ENCODE measurements at places on chromosomes 7 and 10.

- no peak for DNase-seq
Measured at GRCh38 chr10:70540089-70540788, 61.7 kb downstream of the PALD1 start.

DNA sequence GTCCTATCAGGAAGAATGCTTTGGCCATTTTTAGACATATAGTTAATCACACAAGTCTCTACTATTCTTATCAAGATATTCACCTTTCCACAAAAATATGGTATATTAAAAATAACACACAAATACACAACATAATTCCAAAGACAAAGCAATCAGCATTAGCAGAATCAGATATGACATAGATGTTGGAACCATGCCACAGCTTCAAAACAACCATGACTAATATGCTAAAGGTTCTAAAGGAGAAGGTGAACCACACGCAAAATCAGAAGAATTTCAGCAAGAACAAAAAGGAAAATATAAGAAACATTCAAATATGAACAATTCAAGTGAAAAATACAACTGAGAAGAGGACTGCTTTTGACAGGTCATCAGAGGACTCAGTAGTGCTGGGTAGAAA, 670.2 kb upstream of the SORCS1 start:
- peak; percentile 8 for DNase-seq

GRCh38 chr10:97673736-97674525, 13.1 kb downstream of the AVPI1 start:
- peak; percentile 86 for DNase-seq

- DNase-seq: peak; percentile 78
Measured at GRCh38 chr7:134865001-134865845, 85.8 kb downstream of the CALD1 start.

GRCh38 chr10:82796510-82796909, 921.5 kb downstream of the NRG3 start:
- peak; percentile 4 for DNase-seq

DNA sequence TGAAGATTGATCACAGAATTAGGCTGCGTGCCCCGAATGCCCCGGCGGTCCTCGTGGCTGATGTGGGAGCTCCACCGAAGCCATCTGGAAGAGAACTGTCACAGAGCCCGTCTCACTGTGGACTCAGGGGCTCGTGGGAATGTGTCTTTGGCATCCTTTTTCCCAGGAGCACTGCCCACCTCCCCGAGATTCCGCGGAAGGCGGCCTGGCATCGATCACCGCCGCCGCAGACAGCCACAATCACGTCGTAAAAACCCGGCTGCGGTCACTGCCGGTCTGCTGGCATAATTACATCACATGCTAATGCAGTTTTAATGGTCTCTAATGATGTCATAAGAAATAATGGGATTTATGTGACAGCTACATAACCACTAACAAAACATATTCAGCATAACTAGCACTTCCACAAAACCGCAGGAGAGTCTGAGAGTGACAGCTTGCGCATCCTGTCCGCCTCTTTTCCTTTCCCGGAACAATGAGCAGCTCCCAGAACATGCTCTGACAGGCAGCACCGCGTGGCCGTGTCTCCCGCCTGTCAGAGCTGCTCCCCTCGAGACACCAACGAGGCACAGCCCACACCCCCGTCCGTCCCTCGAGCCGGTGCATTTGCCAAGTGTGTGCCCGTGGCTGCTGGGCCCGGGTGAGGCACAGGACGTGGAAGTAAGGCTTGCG, 490.0 kb downstream of the PTPRN2 start:
- DNase-seq: no peak

DNA sequence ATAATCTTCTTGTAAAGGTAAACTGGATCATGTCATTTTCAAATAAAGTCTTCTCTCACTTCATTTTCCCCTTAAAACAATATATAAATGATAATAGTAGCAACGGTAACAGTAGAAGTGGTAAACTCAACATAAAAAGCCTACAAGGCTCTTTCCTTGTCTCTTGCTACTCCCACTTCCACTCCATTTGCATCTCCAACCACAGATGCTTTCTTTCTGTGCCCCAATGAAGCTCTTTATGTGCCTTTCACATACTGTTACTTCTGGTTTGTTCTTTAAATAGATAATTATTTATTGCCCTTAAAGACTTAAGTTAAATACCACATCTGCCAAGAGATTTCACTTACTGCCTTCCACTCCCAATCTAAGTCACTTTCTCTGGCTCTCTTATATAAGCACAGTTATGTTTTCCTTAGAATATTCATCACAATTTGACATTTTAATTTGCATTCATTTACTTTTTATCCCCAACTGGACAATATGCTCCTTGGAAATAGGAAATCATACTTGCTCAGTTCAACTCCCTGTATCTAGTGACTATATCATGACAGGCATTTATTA, 149.9 kb downstream of the CRPPA start:
- no peak for DNase-seq

- DNase-seq: no peak
Measured at GRCh38 chr7:111510584-111511378, 51.5 kb downstream of the IMMP2L start.

GRCh38 chr7:135210888-135211178, 493 bp downstream of the WDR91 start:
- peak; percentile 18 for DNase-seq
